ENCODE measurements at places on chromosomes 5 and 9.
A peak's percentile ranks its signal among the peaks of the same experiment; 100 is the strongest.

DNA sequence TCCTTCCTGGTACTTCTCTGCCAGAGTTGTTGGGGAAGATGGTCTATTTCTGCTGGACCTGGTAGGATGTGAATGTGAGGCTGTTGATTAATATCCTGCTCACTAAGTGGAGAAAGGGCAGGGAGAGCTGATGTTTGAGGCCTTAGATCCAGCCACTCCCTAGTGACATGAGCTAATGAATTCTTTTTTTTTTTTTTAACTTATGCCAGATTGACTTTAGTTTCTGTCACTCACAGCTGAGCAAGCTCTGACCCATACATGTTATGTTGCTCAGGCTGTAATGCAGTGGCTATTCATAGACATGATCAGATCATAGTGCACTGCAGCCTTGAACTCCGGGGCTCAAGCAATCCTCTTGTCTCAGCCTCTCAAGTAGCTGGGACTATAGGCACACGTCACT lies 75.1 kb upstream of the SPRY4 start:
- DNase-seq: no peak

- no peak for DNase-seq
Observed at GRCh38 chr5:145236127-145236526, 599.0 kb downstream of the PRELID2 start.

DNA sequence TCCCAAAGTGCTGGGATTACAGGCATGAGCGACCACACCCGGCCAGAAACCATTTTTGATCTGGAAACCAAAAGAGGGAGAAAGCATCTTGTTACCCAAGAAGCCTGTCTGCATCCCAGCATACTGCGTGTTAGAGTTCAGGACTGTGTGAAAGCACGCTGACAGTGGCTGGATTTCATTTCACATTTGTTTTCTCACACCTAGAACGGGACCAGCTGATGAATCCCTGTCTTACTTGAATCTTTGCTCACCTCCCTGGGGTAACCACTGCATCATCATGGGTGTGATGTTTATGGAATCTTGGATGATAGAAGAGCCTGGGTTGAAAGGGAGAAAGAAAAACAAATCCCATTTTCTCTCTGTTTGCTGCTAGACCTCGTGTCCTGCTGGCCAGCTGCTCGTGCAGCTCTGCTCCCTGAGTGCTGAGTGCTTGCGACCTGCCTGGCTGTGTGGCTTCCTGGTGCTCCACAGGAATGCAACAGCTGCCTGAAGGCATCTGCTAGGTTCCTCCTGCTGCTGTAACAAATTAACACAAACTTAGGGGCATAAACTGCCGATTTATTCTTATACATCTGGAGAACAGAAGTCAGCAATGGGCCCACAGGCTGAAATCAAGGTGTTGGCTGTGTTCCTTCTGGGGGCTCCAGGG lies 378.3 kb upstream of the DAP start:
- peak; percentile 33 for DNase-seq

DNA sequence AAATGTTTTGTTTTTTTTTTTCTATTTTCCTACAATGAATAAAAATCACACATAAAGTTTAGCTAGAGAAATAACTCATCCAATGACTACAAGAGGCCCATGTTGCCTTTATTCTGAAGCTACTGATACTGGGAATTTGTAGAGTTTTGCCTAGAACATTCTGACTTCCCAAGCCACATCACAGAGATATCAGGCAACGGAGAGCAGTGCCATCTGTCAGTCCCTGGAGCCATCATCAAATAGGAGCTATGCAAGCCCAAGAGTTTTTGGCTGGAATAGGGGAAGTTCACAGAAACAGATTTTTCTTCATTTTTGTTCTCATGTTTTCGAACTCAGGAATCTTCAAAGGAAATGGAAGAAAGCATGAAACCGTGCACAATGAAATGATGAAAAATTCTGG lies 896.6 kb downstream of the TLE1 start:
- DNase-seq: no peak

DNA sequence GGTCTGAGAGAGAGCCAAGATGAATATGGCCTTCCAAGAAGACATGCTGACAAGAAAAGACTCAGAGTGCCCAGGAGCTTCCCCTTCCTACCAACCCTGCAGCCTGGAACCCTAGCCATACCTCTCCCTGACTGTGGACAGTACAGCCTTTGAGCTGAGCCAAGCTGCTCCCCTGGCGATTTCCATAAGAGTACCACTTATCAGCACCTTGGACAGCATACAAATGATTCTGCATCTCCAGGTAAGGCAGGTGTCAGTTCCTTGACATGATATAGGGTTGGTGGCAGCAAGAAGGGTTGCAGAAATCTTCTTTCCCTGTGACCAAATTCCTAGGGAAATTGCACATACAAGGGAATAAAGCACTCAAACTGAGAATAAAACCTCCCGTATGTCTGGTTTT lies 58.3 kb downstream of the MFAP3 start:
- no peak for DNase-seq

GRCh38 chr5:55675119-55675518 lies 37.0 kb downstream of the SLC38A9 start:
- no peak for DNase-seq

DNA sequence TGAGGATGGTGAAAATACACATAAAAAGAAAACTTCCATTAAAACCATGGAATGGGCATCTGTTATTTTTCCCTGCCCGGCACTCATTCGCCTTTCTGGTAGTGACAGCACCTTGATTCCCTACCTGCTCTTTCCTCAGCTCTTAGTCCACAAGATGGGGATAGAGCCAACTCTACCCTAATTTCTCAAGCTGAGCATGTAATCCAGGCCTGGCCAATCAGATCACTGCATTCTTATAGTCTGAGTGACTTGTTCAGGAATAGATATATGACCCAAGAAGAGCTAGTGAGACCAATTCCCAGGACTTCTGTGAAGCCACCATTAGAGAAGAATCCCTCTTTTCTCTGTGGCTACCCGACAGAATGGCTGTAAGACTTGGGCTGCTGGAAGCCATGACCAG lies 58.1 kb downstream of the TSSK1B start:
- no peak for DNase-seq

GRCh38 chr5:179805070-179805528 lies 1.6 kb downstream of the MGAT4B start:
- no peak for DNase-seq

DNA sequence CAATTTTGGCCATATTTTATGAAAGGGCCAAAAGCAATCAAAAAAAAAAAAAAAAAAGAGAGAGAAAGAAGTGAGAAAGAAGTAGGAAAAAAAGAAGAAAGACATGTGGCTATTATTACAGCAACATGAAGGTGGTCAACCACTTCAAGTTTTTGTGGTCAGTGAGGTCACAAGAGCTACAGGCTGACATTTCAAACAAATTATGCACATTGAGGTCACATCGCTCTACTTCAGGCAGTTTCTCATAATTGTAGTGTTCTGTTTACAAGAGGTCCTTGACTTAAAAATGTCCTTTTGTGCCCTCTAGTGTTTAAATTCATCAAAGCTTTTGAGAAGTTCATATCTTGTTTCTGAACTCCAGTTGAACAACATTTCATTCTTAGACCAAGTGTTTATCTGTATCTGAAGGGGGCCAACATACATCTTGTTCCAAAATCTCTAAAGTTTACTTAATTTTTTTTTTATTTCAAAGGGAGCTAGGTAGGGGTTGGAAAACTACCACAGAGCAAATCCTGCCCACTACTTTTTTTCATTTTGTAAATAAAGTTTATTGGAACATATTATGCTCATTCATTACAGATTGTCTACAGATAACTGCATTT lies 513.1 kb downstream of the PDE4D start:
- DNase-seq: no peak

DNA sequence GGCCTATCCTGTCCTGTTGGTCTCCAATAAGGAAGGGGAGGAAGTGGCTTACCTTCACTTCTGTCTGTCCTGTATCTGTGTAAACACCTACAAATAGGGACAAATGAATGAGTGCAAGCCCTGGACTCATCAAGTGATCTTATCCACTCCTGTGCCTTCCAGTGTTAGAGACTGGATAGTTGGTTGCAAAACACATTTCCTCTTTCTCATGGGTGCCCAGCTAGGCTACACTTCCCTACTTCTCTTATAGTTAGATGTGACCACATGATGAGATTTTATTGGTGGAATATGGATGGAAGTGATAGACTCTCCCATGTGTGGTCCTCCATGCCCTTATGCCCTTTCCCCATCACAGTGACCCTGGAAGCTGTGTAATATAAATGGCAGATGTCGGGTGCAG lies 16.9 kb upstream of the PFDN1 start:
- no peak for DNase-seq

DNA sequence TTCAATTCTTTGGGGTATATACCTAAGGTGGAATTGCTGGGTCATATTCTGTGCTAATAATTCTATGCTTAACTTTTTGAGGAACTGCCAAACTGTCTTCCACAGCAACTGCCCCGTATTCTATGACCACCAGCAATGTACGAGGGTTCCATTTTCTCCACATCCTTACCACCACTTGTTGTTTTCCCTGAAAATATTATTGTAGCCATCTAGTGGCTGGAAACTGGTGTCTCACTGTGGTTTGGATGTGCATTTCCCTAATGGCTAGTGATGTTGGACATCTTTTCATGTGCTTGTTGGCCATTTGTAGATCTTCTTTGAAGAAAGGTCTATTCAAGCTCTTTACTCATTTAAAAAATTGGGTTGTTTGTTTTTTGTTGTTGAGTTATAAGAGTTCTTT lies 30.7 kb downstream of the MSX2 start:
- DNase-seq: no peak

DNA sequence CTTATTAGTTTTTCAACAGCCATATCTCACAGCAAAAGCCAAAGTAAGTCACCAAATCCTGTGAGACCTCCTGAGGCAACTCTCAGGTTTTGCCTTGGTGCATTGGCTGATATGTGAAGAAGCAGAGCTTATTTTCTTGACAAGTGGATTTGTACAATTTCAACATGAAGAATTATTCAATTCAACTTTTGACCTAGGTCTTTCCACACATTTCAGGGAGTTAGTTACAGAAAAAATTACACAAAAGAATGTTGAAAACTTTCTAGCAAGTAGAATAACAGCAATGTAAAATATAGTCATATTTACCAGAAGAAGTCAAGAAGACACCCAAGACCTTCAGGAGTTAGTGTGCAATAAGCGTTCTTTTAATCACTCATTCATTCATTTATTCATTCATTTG lies 62.4 kb upstream of the ADRB2 start:
- no peak for DNase-seq

DNA sequence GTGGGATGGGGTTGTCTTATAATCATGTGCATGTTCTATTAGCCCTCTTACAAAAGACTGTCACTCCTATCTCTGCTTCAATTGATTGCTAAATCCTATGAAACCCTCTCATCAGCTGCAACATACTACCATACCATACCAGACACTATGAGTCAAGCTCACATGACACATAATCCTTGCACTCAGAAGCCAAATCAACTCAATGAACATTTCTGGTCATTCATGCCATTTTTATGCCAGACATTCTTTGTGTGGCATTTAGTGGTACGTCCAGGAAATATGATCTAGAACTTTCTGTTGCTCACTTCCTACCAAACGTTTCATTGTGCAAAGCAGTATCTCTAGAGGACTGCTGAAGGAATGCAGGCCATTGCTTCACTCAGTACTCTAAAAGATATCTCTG lies 159.2 kb upstream of the GNA14 start:
- no peak for DNase-seq

- DNase-seq: no peak
Observed at GRCh38 chr9:135051316-135052038, 36.0 kb upstream of the OLFM1 start.

- DNase-seq: no peak
Observed at GRCh38 chr5:72210888-72211678, 103.8 kb downstream of the MAP1B start.

GRCh38 chr5:150608991-150609390 lies 31.5 kb upstream of the SYNPO start:
- DNase-seq: no peak

- no peak for DNase-seq
Observed at GRCh38 chr5:53545744-53546143, 14.7 kb upstream of the NDUFS4 start.
